ENCODE measurements at places on chromosomes 5 and 9.
A peak's percentile ranks its signal among the peaks of the same experiment; 100 is the strongest.

- DNase-seq, result no peak
These were observed 162.9 kb upstream of the ACOT12 start for GRCh38 chr5:81556809-81557208.

GRCh38 chr9:69604568-69605219 is 67.5 kb downstream of the APBA1 start:
- no peak for DNase-seq

DNA sequence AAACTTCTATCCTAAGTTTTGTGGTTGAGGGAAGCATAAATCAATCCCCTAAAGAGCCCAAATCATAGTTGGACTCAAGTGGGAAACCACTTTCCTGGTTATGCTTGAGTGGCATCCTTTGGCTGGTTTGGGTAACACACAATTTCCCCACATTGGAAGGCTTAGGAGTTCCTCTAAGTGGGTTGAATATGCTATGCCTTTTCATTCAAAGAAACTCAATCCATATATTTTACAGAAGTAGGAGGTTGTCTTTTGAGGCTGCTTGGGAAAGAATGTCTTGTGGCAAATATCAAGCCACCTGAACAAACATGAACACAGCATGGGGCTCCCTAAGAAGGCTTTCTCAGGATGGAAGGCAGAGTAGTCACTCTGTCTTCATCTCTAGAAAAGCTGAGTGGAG is 121.1 kb downstream of the SPATA31D1 start:
- no peak for DNase-seq

DNA sequence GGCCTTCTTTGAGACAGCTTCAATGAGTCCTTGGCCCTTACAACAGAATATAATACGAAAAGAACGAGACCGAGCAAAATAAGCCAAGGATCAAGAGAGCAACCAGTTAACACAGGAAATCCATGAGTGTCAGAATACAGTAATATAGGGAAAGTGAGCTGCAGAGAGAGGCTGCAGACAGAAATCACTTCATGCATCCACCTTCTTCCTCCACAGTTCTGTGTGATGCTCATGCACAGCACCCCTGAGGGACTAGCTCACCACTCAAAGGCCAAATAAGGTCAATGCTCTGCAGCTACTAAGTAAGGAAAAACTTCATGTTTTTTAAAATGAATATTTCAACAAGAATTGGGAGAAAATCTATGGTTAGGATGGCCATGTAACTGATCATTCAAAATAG is 257.1 kb downstream of the MCTP1 start:
- no peak for DNase-seq

DNA sequence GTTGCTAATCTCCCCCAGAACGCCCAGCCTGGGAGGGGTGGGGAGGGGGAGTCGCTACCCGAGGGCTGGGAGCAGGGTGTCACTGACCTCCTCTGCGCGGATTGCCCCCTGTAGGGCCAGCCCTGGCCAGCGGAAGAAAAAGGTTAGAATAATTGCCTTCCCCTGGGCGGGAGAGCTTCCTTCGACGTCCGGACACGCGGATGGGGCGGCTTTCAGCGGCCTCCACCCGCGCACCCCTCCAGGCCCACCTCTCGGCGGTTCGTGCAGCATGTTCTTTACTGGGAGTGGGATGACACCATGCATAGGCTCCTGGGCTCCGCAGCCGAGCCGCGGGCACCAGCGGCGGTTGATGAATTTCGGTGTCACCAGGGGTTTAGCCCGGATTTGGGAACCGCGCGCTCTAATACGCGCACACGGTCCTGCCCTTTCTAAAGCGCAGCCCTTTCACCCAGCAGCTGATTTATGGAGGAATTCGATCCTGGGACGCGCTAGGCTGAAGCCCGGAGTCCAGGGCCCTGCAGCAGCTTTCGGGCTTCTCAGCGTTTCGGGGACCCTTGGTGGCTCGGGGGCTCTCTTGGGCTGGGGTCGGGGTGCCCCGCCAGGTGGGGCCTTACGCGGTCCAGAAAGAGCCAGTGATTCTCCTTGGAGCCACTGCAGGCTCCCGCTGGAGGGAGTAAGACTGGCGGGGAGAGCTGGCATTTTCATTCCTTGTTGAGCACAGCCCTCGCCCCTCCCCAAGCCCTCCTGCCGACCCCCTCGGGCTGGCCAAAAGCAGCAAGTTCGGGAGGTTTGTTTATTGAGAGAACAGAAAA is 10.1 kb downstream of the LMX1B start:
- no peak for DNase-seq

GRCh38 chr9:107246259-107247254 is 36.5 kb upstream of the RAD23B start:
- no peak for DNase-seq

DNA sequence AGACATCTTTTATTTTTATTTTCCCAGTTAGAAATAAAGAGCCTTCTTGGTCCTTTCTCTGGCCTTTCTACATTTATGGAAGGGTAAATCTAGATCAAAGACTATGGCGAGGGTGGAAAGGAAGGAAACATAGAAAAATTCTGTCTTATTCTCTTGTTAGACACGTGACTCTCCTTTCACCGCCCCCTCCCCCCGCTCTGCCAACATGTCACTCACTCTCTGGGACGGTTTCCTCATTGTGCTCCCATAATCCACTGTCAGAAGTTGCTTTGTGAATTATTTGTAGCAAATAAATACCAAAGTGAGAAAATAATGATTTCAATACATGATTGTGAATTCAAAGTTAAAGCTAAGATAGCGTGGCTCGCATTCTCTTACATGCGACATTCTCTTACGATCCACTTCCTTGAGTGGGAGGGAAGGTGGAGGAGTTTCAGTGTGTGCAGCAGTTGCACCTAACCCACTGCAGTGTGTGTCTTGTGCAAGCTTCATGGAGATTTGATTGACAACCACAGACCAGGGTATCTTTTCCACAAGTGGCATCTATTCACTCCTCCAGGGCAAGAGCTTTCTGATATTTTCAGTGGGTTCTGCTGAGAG is 423.0 kb upstream of the KIF2A start:
- DNase-seq, result no peak

- DNase-seq, result no peak
These were observed 122.5 kb upstream of the ZNF618 start for GRCh38 chr9:113753398-113754119.

DNA sequence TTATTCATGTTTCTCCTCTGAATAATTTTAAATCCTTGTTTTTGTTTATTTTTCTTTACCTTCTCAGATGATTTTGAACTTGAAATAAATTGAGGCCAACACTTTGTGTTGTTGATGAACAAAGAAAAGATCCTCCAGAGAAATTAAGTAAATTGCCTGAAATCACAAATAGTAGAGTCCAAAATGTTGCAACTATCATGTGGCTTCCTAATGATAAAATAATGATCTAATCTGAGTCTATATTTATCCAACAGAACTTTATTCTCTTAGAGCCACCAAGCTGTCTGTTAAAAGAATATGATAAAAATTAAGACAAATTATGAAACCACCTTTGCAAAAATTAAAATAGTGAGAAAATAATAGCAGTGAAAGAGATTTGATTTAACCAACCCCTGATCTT is 132.2 kb upstream of the SPEF2 start:
- no peak for DNase-seq

- no peak for DNase-seq
These were observed 35.8 kb upstream of the SHISAL2B start for GRCh38 chr5:64654561-64654938.

DNA sequence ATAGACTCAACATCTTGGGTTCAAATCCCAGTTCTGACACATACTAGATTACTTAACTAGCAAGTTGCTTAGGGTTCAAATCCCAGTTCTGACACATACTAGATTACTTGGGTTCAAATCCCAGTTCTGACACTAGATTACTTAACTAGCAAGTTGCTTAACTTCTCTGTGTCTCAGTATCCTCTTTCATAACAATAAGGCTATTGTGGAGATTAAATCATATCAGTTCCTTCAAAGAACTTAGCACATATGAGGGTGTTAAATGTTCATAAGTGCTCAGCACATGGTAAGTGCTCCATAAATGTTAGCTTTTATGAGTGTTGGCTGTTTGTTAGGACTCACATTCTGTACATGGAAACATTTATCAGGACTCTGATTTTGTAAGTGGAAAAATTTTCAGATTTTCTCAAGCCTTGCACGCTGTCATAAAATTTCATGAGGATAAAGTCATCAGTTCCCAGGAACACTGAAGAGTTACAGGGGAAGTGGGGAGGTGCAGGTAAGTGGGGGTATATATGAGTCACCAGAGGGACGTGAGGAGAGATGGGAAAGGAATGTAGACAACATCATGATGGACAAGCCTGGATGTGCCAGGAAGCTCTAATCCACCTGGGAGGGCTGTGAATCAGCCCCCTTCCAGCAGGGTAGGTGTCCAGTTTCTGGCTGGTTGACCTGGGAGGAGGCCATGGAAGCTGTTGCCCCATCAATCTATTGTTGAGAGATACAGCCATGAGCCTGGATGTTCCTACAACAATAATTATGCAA is 532.2 kb upstream of the WWC1 start:
- no peak for DNase-seq

GRCh38 chr5:172385707-172386106 is 68.6 kb downstream of the SH3PXD2B start:
- no peak for DNase-seq

DNA sequence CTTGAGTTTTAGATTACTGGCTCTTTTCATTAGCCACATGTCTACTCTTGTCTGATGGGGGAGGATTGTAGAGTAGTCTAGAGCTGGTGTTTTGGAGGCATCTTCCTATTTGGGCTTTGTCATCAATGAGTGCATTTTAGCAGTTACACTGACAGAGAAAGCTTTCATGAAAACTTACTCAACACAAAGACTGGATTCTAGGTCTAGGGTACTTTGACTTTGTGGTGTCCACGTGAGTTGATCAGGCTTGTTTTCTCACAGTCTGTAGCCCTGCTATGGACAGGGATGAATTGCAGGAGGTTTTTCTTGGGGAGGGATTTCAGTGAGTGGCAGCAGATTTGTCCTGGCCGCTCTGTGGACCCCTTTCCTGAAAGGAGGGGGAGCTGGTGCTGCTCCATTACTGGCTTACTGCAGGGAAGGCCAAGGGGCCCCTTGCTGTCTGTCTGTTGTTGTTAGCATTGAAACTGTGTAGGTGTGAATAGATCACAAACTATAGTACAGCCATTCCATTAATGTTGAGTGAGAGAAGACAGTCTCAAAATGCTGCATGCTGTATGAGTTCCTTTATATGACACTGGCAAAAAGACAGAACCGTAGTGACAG is 6.6 kb downstream of the TRIO start:
- DNase-seq, result no peak

DNA sequence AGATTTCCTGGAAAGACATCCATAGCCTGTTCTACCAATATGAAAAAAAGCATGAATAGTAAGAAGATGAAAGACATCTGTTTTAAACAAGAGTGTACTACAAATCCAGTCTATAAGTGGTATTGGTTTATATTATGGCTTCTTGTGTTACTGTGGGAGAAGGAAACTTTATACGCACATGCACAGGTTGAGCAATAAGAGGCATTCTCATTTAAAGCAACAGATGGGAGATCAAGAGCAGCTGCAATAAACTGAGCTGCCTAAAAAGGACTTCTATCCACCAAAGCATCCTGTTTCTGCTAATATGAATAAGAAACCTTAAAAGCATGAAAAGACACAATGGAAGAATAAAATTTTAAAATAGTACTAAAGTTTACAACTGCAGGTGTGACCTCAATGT is 8.6 kb upstream of the PCDHB1 start:
- DNase-seq, result no peak

DNA sequence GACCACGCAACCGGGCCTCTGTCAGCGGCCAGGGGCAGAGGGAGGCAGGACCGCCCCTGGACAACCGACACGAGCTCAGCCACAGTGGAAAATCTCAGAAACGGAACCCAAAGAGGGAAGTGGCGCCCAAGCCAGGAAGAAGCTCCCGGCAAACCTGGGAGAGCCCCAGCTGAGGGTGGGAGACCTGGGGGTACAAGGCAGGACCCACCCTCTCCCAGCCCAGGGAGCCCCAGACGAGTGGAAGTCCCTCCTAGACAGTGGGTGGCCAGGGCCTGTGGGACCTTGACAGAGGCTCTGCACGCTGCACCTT is 3.0 kb downstream of the SLC12A7 start:
- no peak for DNase-seq

DNA sequence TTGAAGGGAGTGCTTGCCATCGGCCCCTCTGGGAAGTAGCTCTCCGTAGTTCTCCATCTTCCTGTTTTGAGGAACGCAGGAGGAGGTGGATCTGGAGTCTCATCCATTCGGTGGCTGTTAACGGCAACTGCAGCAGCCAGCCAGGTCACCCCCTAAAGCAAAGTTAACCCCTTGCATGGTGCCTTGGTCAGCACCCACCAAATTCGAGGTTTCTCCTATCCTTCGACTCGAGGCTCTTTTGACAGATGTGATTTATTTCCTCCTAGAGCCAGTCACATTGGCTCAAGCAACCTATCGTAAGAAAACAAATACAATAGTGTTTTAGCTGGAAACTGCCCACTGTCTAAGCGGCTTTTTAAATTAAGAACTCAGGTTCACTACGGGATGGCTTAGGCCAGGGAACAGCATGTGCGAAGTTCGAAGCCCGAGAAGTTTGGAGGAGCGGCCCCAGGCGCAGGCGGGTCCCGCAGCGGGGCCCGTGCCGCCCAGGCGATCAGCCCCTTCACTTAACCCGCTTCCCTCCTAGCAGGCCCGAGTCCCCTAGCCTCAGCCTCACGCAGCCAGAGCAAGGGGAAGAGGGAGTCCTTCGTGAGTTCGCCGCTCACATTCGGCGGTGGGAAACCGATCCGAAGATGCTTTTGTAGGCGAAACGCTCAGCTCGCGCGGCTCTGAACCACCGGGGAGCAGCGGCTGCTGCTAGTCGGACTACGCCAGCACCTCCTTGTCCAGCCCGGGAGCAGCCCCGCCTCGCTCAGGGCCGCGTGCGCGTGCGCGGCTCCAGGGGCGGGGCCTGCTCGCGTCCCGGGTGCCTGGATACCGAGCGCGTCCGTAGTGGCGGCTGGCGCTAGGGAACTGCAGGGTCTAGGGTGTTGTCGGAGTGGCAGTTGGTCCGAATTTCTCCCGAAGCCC is at the start of gene ROPN1L:
Gene ROPN1L, plus strand, starts transcription at position 797 of the 909 bp plus-strand sequence. CDS start 289 bp downstream, outside the sequence.
- DNase-seq, result peak; percentile 71

- DNase-seq, result no peak
These were observed 1110.2 kb downstream of the TAF11L14 start for GRCh38 chr5:18744441-18744840.

- no peak for DNase-seq
These were observed 16.6 kb downstream of the FYB1 start for GRCh38 chr5:39202597-39203274.

GRCh38 chr9:98801969-98802371 is 5.5 kb upstream of the GALNT12 start:
- no peak for DNase-seq

GRCh38 chr5:55234121-55234700 is 803 bp upstream of the CCNO start:
- DNase-seq, result no peak

GRCh38 chr5:6236858-6237481 is 141.4 kb downstream of the MED10 start:
- no peak for DNase-seq

- no peak for DNase-seq
These were observed 609.2 kb downstream of the PSAT1 start for GRCh38 chr9:78905986-78906755.

- DNase-seq, result no peak
These were observed 1.3 kb downstream of the ZNF131 start for GRCh38 chr5:43121913-43122484.

GRCh38 chr5:104431002-104431620 is 868.5 kb upstream of the NUDT12 start:
- DNase-seq, result no peak
